ENCODE measurements at places on chromosomes 11 and 22. TPM values are rescaled to one million over a fixed set of nuclear protein-coding genes. Genes with fewer than 3 reads are reported as not detected.

CDC42EP1 gene
- polyA plus RNA-seq = 22.5 TPM

HTR3A gene
- not detected for polyA plus RNA-seq

MUC5AC gene
- polyA plus RNA-seq = not detected

RFPL2 gene
- polyA plus RNA-seq = not detected

MYRF gene
- 17.4 TPM for polyA plus RNA-seq

OR4C3 gene
- not detected for polyA plus RNA-seq

TMEM223 gene
- polyA plus RNA-seq = 30.7 TPM

KRTAP5-8 gene
- polyA plus RNA-seq = not detected

DNA sequence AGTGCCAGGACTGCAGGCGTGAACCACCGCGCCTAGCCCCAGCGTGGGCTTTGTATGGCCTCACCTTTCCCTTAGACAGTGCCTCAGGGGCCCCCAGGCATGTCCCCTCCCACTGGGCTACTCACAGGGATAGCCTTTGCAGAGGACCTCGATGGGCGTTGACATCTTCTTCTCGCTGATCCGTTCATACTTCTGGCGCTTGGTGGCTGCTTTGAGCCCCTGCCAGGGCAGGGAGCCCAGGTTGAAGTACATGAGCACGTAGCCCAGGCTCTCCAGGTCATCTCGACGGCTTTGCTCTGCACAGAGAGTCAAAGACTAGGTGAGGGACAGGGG, 17.5 kb downstream of the CSNK1E start:
- no peak for DNase-seq

DNA sequence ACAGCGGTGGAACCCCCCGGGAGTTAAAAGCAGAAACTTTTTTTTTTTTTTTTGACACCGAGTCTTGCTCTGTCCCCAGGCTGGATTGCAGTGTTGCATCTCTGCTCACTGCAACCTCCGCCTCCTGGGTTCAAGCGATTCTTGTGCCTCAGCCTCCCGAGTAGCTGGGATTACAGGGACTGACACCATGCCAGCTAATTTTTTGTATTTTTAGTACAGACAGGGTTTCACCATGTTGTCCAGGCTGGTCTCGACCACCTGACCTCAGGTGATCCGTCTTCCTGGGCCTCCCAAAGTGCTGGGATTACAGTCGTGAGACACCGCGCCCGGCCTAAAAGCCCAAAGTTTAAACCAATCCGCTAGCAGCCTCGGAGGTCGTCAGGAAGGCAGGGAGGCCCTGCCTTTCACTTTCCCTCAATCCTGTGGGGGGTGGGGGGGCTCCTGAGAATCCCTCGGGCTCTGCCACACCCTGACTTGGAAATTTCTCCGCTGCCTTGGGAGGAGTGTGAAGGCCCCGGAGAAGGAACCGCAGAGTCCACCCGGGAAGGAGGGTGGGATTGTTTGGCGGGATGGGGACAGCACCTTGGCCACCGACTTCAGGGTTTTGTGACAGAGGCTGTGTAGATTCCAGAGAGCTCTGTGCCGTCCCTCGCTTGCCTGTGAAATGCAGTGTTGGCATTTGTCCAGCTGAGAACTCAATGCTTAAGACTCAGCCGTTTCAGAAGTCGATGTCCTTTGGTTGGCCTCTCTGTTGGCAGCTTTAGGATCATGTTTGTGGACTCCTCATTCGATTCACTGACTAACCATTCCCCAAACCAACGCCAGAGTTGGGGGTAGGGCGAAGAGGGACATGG, 1.0 kb downstream of the ARHGAP8 start:
- no peak for DNase-seq

DNA sequence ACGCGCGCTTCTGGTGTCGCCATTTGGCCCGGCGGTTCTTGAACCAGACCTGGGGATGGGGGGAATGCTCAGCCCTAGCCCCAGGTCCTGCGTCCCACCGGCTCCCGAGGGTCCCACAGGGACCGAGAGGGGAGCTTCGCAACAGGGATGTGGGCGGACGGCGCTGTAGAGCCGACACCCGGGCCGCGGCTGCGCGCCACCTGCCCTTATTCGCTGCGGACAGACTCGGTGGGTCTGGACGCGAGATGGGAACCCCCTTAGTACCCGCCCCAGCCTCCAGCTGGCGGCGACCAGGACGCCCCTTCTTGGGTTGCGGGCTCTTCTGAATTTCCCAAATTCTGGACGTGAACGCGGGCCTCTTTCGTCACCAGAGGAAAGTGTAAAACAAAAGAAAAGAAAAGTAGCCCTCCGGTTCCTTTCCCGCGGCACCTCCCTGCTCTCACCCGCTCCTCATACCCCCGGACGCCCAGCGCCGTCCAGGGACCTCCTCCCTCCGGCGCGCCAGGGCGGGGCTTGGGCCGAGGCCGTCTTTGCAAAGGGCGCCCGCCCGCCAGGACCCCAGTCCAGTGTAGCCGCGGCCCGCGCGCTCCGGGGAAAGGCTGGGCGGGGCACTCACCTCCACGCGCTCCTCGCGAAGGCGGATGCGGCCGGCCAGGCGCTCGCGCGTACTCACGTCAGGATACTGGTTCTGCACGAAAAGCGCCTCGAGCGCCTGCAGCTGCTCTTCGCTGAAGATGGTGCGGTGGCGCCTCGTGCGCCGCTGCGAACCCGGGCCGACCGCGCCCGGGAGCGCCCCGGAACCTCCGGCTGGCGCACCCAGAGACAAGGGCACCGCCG, 827 bp downstream of the GSC2 start:
- DNase-seq = no peak

DNA sequence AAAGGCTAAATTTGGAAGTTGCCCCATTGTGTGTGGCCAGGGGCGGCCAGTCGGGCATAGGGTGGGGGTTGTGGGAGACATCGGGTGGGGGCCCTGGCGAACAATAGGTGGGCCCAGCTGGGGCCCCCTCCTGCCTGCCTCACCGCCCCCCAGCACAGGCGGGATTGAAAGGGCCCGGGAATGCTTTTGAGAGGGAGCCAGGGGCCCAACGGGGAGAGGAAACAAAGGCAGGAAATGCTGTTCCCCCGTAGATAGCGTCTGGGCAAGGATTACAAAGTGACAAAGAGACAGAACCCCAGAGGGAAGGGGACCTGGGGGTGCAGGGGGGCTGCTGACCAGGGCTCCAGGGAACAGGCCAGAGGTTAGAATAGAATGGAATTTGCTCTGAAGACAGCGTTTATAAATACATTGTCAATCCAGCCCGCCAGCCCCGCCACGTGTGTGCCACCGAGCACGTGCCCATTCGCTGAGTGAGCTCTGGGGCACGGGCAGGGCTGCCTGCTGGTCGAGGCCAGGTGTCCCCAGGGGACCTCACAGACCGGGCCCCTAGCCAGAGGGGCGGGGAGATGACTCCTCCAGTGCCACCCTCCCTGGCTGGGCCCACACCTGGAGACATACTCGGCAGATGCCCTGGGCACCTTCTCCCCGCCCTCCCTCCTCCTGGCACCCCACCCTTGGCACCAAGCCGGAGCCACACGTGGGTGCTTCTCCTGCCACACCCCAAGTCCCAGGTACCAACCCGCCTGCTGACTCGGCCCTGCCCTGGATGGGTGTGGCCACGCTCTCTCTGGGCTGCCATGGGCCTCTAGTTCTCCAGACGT, 9.7 kb downstream of the PDGFB start:
- no peak for DNase-seq

- no peak for DNase-seq
Observed at GRCh38 chr11:61028135-61028729, 56.8 kb downstream of the CD6 start.

GRCh38 chr11:133921026-133921425, 35.7 kb downstream of the IGSF9B start:
- no peak for DNase-seq

DNA sequence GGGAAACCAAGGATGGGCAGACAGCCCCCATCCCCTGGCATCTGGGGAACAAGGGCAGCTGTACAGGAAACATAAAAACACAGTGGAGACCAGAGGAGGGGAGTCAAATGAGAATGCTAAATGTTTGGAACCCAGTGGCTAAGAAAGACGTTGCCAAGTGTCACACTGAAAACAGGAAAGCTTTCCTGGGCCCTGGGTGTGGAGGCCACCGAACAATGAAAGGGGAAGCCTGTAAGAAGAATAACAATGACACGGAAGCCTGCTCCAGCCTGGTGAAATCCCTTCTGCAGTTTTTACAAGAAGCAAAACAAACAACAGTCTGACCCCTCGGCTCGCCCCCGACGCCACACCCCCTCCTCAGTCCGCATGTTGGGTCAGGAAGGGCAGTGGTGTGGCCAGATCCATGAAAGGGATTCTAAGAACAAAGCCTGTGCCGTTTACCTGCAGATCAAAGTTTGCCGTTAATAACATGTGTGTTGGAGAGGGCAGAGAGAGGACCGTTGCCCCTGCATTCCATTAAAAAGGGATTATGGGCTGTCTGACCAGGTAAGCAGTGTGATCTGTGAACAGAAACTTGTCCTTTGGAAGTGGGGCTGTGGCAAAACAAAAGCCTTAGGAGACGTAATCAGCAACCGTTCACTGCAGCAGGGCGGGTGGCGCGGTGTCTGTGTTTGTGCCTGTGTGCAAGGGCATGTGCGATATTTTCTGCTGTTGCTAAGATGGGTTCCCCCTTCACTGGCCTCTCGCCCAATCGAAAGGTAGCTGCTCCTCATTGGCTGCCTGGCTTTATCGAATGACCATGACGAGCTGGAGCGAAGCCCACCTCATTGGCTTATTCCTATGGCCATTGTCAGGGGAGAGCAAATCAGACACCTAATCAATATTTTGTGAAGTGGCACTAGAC, 113.7 kb upstream of the BLID start:
- DNase-seq = no peak

DNA sequence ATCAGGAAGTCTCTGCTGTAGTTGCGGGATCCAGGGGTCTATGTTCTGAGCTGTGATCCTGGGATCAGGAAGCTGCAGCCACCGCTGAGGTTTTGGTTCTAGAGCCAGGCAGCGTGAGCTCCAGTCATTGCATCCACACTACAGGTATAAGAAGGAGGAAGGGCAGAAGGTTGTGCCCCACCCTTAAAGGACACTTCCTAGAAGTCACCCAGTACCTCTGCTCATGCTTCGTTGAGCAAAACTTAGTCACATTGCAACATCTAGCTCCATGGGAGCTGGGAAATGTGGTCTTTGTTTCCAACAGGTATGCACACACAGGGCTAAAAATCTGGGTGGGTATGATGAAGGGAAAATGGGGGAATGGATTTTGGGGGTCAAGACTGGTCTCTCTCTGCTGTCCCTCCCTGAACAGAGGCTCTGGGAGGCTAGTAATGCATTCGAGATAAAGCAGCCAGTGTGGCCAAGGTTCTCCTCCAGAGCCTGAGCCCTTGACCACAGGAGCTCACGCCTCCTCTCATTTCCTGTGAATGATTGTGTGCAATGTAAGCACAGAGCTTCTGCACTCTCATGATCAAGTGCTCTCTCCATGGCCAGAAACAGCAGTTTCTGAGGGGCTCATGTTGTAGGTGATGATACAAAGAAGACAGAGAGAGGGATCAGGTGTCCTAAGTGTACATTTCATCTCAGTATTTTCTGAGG, 86.8 kb upstream of the OR4B1 start:
- DNase-seq = no peak

DNA sequence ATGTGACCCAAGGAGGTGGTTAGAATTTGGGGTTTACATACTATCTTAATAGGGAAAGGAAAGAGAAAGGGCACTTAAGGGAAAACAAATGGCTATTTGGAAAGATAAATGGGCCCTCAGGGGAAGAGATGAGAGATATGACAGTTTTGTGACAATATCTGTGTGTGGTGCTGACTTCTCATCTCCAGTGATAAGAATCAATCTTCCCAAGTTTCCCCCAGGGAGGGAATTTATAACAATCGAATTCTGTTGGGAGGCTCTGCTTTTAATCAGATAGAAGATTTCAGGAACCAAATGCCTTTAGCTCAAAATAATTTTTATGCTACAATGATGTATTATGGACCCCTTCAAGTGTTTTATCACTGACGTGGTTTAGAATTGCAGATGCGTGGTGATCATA, 46.3 kb upstream of the PAMR1 start:
- DNase-seq = no peak

GRCh38 chr22:20948450-20948849, 18.6 kb upstream of the AIFM3 start:
- no peak for DNase-seq

DNA sequence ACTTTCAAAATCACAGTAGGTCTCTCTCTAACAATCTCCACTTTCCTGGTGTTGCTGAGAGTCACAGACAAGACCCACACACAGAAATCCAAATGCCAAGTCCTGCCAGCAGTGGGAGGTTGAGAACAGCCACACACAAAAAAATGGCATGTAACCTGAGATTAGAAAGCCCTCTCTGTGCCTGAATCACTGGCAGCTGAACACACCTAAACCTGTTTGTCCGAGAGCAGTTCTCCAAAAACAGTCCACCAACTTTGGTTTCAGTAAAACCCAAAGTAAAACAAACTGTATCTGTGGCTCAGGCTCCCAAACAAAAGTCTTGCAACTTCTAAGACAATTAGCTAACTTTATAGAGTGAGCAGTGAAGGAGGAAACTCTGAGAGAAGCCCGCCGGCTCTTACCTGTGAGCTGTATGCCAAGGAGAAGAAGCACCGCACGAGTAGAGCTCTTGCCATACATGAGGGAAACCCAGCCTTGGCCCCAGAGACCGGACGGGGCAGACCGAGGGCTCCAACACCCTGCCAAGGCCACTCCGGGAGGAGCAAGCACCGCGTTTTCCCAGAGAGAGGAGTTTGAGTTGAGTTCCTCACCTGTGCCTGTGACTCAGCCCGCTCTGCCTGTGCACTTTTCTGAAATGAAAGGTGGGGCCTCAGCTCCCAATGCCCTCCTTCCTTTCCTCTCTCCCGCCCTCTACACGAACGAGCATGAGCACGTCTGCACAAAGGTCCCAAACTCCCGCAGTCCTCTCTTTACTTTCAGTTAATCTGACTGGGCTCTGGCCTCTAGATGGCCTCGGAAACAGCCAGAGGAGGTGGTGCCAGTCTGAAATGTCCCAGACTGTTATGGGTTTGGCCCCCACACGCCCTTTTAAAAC, at the start of gene MPZL2:
Gene MPZL2 (minus strand): TSS at position 603 of the 874 bp plus-strand sequence. CDS start 144 bp downstream, at position 459.
- DNase-seq = no peak

DNA sequence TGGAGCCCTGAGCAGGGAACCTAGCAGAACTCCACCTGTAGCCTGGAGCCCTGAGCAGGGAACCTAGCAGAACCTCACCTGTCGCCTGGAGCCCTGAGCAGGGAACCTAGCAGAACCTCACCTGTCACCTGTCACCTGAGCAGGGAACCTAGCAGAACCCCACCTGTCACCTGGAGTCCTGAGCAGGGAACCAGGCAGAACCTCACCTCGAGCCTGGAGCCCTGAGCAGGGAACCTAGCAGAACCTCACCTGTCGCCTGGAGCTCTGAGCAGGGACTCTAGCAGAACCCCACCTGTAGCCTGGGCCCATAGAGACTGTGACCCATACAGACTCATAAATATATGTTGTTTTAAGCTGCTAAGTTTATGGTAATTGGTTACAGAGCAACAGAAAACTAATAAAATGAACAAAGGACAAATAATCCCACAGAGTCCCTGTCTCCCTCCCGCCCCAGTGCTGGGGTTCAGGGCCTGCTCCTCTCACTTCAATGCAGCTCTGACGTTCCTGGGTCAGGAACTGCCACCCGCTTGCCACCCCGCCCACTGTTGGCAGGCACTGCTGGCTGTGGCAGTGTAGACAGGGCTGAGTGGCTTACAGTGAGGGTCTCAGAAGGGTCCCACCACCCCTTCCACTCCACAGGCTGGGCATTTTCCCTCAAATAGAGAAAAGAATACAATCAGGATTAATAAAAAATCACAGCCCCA, 259.1 kb downstream of the TBC1D22A start:
- DNase-seq = no peak
